ENCODE measurements at places on chromosomes 2 and 18. TPM values are rescaled to one million over a fixed set of nuclear protein-coding genes. Genes with fewer than 3 reads are reported as not detected.

Gene CNTNAP5
- not detected for total RNA-seq

Gene CWC22
- total RNA-seq, result 28.8 TPM

Gene ABHD3
- total RNA-seq, result 24.7 TPM

Gene DES
- total RNA-seq, result not detected

Gene RNF125
- total RNA-seq, result 23.6 TPM

Gene TLK1
- total RNA-seq, result 73.2 TPM

Gene ARHGAP25
- 63.6 TPM for total RNA-seq

Gene NCK2
- total RNA-seq, result 58.5 TPM

Gene SPDYA
- total RNA-seq, result 0.99 TPM

Gene GLI2
- total RNA-seq, result not detected

Gene ACADL
- not detected for total RNA-seq

Gene COX5B
- 210 TPM for total RNA-seq

Gene TNFRSF11A
- total RNA-seq, result 1.4 TPM

Gene CCDC85A
- not detected for total RNA-seq

Gene C1QL2
- total RNA-seq, result not detected

Gene XIRP2
- not detected for total RNA-seq

Gene ERBB4
- not detected for total RNA-seq

Gene SRD5A2
- not detected for total RNA-seq

Gene SERPINB7
- not detected for total RNA-seq

Gene NPPC
- total RNA-seq, result not detected

Gene LAMA3
- 0.17 TPM for total RNA-seq

Gene GREB1
- total RNA-seq, result 0.86 TPM

Gene VWC2L
- total RNA-seq, result not detected

Gene SCYGR4
- total RNA-seq, result not detected

Gene KCMF1
- 96.4 TPM for total RNA-seq

Gene SCN9A
- not detected for total RNA-seq

Gene COX7A2L
- total RNA-seq, result 104 TPM

Gene LCT
- 0.25 TPM for total RNA-seq

Gene DSC3
- total RNA-seq, result 0.04 TPM

Gene CIB4
- not detected for total RNA-seq

Gene KIF1A
- total RNA-seq, result 2.6 TPM

Gene RND3
- total RNA-seq, result not detected

Gene CHRND
- not detected for total RNA-seq

Gene DOK6
- total RNA-seq, result not detected

Gene NAGK
- 67.9 TPM for total RNA-seq

Gene SLC9A4
- 0.06 TPM for total RNA-seq

Gene RBM43
- total RNA-seq, result 1.9 TPM

Gene SKOR2
- not detected for total RNA-seq

Gene FHOD3
- total RNA-seq, result not detected

Gene SLC11A1
- 0.15 TPM for total RNA-seq

Gene TRIM43
- total RNA-seq, result not detected

Gene IL37
- total RNA-seq, result not detected

Gene GPR17
- total RNA-seq, result not detected

Gene CCDC150
- total RNA-seq, result 11.1 TPM

Gene TMEM169
- 0.55 TPM for total RNA-seq

Gene KDM3A
- total RNA-seq, result 50.0 TPM

Gene CCDC74B
- 0.70 TPM for total RNA-seq

Gene NFATC1
- 73.8 TPM for total RNA-seq

Gene ZBTB7C
- 0.04 TPM for total RNA-seq

Gene C2orf80
- total RNA-seq, result not detected

Gene SGPP2
- 5.7 TPM for total RNA-seq

Gene SEMA4F
- total RNA-seq, result 5.9 TPM

Gene UGT1A3
- not detected for total RNA-seq

Gene ANKRD30BL
- total RNA-seq, result not detected

Gene ASXL2
- total RNA-seq, result 84.2 TPM

Gene UGT1A8
- not detected for total RNA-seq

Gene ITPRIPL1
- total RNA-seq, result 60.7 TPM

Gene GKN1
- not detected for total RNA-seq

Gene CREG2
- not detected for total RNA-seq

Gene ANKRD62
- total RNA-seq, result not detected

Measured in activated CD8-positive, alpha-beta memory T cell treated with anti-CD3 and anti-CD28 coated beads for 36 hours (primary cell).